DND-41 (cell line): ENCODE measurements at places on chromosomes 6 and 20.
A peak's percentile ranks its signal among the peaks of the same experiment; 100 is the strongest.

DNA sequence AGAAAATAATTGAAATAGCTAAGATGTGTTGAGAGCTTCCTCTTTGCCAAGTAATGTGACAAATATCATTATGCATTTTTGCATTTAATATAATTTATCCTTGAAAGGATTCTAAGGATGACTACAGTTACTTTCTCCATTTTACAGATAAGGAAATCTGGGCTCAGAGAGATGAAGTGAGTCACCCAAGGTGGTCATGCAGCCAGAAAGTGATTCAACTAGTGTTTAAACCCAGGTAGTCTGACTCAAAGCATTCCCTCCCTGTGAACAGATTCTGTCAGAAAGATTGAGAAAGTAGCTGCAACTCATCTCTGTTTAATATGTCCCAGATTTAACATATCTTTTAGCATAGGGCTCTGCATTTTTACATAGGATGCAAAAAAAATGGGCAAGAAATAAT lies 28.1 kb downstream of the NRSN1 start:
- DNase-seq, result no peak

DNA sequence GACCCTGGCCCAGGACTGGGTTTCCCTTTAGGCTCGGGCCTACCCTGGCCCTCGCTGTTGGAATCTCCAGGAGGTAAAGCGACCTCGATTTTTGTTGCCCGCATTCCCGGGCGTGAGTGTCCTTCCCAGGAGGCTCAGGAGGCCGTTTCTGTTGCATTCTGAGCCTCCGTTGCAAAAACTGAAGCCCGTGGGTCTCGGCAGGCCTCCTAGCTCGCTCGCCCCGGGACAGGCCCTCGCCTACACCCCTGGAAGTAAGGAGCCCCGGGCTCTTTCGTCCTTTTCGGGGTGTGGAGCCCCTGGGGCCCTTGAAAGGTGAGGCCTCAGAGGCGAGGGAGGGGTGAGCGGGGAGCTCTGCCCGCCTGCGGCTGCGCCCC lies 2.3 kb downstream of the NR2E1 start:
- DNase-seq, result no peak

GRCh38 chr6:583116-583515 lies 73.8 kb downstream of the HUS1B start:
- no peak for DNase-seq

- no peak for DNase-seq
Measured at GRCh38 chr6:11431455-11431937, 106.1 kb upstream of the TMEM170B start.

- peak; percentile 75 for DNase-seq
Measured at GRCh38 chr20:63739130-63740069, at the start of gene SLC2A4RG. SLC2A4RG (plus strand) TSS chr20:63739776; CDS start chr20:63739913, 137 bp downstream.

DNA sequence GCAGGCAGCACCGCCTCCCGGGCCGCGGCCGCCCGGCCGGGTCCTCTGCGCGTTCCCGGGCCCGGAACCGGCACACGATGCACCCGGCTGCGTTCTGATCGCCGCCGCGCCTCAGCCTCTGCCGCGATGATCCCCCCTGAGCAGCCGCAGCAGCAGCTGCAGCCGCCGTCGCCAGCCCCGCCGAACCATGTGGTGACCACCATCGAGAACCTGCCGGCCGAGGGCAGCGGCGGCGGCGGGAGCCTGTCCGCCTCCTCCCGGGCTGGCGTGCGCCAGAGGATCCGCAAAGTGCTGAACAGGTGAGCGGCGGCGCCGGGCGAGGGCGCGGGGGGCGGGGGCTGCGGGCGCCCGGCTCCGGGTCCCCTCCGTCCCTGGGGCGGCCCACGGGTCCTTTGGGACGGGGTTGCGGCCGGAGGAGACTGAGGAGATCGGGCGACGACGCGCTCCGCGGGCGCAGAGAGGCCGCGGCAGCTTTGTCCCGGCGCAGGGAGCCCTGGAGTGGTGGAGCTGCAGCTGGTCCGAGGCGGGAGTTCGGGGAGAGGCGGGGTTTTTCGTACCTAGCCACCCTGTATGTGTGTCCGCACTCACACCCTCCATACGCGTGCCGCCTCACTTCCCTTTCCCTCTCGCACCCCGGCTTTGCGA lies 659 bp downstream of the SLC35F1 start:
- DNase-seq, result no peak

GRCh38 chr6:149421132-149421531 lies 21.1 kb downstream of the SUMO4 start:
- DNase-seq, result no peak

DNA sequence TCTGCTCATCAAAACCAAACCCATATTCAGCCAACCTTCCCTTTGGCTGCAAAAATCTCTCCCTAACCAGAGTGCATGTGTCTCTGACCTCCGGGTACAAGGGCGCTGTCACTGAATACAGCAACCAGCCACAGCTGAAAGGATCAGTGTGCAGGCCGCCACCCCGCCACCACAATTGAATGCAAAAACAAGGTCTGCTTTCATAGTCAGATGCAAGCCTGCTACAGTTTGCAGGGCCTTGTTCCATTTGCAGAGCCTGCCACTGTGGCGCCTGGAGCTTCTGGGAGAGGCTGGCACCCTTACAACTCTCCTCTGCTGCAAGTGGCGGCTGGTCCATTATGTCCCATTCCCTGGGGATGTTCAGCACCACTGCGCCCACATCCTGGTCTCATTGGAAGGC lies 23.5 kb downstream of the MDGA1 start:
- DNase-seq, result no peak

- DNase-seq, result no peak
Measured at GRCh38 chr6:163408352-163408991, 6.0 kb upstream of the QKI start.

DNA sequence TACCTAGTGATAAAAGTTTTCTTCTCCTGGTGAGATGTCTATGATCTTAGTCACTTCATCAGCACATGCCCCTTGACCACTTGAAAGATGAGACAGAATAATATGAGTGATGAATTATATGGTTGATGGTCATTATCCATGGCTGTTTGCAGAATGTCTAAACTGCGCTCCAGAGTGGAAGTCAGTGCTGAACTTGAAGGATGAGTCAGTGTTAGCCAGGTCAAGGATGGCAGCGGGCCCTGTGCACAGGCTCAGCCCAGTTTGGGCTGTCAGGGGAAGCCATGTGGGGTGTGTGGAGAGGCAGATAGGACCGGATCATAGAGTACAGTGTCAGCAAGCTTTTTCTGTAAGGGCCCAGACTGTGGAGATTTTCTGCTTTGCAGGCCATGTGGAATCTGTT lies 67.2 kb upstream of the KIF25 start:
- DNase-seq, result no peak

DNA sequence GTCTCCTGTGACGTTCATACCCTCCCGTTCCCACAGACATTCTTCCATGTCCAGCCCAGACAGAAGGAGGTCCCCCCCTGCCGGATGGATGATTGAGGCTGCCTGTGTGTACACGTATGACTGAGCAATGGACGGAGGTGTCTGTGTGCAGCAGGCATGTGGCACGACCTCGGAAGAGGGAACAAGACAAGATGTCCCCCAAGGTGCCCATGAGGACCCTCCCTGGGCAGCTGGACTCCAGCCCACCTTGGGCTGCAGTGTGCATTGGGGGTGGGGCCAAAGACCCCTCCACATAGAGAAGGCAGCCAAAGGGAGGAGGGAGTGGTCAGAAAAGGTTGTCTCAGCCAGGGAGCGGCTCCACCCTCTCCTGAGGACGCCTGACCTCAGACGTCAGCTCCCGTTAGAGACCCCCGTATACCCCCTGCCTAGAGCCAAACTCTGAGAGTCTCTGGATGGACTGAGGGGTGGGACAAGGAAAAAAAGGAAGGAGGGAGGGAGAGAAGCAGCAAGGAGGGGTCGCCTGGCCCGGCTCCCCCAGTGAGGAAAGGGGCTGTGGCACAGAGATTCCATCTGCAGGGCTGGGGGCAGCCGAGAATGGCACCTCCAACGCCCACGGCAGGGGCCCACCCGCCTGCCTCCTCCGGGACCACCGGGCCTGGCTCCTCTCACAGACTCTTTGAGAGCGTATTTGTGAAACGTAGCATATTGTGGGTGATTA lies 92.9 kb upstream of the BHLHE23 start:
- no peak for DNase-seq

- no peak for DNase-seq
Measured at GRCh38 chr20:45946149-45946970, 11.9 kb downstream of the PCIF1 start.

GRCh38 chr6:36343109-36343680 lies 6.5 kb upstream of the BNIP5 start:
- no peak for DNase-seq

GRCh38 chr6:148943451-148943850 lies 196.6 kb downstream of the UST start:
- no peak for DNase-seq

- no peak for DNase-seq
Measured at GRCh38 chr6:37429352-37429750, 3.7 kb upstream of the CMTR1 start.

DNA sequence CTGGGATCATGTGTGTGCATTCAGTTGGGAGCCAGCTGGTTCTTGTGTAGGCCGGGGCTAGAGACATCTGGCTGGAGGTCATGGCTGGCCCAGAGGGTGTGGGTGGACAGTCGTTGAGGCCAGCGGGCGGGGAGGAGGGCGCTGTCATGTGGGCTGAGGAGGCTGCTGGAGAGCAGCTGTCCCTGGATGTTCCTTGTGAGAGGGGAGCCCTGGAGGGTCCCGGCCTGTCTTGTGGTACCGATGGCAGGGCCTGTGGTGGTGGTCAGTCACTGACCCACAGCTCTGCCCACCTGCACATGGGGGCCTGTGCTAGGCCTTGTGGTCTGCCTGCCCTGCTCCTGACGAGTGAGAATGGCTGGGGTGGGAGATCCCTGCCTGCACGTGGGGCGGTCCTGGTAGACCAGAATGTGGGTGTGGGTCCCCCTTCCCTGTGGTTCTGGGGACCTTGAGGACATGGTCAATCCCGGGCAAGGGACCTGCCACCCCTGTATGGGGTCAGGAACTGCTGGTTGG lies 1.9 kb upstream of the C20orf204 start:
- DNase-seq, result no peak

DNA sequence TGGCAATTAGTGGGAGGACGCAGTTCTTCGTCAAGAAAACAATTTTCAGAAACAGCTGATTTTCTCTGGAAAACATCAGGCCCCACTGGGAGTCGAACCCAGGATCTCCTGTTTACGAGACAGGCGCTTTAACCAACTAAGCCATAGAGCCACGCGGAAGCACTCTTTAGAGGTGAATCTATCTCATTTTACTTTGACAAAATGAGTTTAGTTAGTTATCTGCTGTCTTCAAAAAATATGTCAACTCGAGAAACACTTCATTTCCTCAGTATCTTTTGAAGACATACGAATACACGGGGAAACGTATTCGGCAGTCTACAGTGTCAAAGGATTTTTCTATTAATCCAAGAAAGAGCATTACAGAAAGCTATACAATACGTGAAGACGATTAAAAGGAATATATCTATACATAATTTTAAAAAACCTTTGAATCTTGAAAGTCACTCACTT lies 26.7 kb downstream of the GPX6 start:
- no peak for DNase-seq

DNA sequence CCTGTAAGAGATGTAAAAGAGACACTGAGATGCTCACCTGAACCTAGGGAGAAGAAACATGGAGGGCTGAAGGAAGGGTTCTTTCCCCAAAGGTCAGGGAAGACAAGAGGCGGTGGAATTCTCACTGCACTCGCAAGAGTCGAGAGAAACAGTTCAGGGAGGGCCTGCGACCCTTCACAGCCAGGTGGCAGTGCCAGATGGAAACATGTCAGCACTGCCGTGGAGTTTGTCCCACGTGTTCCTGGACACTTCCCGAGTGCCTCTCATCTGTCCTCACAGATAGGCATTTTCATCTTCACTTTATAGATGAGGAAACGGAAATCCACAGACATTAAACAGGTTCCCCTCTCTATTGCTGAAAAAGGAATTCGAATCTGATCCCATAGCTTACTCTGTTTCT lies 70.4 kb upstream of the SYNJ2 start:
- DNase-seq, result no peak

DNA sequence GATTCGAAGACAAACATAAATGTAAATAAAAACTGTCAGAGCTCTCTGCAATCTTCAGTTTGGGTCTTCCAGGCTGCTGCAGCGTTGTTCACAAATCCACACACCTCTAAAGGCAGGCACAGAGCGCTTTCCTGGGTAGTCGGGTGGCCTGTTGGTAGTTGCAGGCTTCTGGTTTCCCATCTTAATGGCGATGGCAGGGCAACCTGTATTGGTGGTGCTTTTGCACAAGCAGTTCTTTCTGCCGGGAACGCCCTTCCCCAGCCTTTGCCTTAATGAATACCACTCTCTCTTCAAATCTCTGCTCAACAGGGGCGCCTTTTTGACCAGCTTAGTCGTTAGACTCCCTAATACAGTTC lies 723 bp upstream of the IFT52 start:
- peak; percentile 40 for DNase-seq

GRCh38 chr6:130885392-130886192 lies 58.4 kb downstream of the SMLR1 start:
- DNase-seq, result peak; percentile 80

DNA sequence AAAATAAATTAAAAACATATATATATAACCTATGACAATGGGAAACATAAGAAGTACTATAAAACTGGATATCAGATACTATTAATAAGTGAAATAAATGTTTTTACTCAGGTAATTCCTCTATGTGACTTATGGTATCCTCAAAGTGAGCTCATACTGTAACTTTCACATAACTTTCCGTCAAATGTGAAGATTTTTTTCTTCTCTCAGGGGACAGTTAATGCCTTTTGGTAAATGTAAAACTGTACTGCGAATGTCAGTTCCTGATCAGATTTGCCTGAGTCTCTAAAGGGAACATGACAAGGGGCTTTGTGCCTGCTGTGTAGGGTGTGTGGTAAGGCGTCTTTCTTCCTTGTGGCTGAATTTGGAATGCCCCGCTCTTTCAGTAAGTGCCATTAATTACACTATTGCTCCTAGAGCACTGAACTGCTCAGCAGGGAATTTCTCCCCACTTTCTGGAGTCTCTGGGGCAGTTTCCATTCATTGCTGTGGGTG lies 271.8 kb downstream of the PRL start:
- no peak for DNase-seq

- DNase-seq, result no peak
Measured at GRCh38 chr6:16956361-16956760, 145.5 kb upstream of the STMND1 start.

GRCh38 chr20:56624786-56625681 lies 4.1 kb upstream of the TFAP2C start:
- no peak for DNase-seq

GRCh38 chr6:22804620-22805261 lies 235.4 kb downstream of the HDGFL1 start:
- DNase-seq, result no peak

DNA sequence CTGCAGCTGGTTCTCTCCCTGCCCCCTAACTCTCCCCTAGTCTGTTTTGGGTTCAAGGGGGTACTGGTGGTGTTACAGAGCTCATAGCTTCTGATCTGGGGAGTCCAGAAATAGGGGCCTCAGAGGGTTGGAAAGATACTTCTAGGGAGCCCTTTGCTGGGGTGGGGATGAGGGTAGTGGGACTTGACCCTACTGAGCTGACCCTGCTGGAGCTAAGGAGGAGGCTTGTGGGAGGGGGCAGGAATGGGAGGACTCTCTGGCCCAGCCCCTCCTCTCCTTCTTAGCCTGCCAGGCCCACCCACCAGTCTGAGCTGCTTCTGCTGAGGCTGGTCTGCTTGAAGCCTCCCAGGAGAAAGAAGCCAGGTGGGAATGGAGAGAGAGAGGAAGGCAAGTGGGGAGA lies at the start of gene EGFL8:
Gene EGFL8 (plus strand): TSS at position 301 of the 400 bp plus-strand sequence. CDS start 1,571 bp downstream, outside the sequence.
- no peak for DNase-seq

- DNase-seq, result no peak
Measured at GRCh38 chr6:43719511-43719910, 31.9 kb upstream of the MRPS18A start.
